ENCODE measurements at places on chromosomes 11 and 22.

DNA sequence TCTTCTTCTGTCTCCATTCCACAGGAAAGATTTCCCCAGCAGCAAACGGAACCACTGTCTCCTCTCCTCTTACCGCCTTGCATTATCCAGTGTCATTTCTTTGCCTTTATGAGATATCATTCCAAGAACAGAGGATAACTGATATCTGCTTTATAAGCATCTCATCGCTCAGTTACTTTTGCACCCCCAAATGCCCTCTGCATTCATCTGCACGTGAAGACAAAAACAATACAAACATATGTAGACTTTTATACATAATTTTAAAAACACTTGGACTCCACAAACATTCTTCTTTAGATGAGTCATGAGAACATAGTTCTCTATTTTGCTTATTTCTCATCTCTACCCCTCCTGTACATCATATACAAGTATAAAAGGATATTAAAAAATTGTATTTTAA, 512 bp upstream of the OR51T1 start:
- no peak for DNase-seq

DNA sequence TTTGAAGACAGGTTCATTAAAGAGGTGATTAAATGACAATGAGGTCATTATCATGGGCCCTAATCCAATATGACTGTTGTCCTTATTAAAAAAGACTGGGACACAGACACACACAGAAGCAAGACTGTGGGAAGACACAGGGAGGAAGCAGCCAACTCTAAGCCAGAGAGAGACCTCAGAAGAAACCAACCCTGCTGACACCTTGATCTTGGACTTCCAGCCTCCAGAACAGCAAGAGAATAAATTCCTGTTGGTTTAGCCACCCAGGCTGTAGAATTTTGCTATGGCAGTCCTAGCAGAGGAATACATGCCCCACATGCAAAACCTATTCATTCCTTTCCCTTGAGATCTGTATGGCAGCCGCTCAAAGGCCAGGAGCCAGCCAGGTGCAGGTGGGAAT, 35.6 kb upstream of the CACNG2 start:
- DNase-seq: no peak

DNA sequence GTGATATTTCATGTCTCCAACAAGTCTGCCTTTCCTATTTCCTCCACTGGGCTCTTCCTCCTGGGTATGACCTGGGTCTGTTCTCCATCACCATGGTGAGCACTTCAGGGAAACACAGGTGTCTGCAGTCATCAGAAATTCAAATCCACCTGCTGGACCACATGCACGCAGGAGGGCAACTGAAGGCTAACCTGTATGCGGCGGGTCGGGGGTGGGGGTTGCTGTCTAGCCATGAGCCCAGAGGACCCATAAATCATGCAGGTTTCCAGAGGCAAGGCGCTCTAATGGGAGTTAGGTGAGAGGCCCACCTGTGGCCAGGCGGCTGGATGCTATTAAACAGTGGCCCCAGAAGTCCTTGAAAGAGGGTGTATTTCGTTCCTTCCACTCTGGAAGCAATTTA, 11.1 kb upstream of the PAMR1 start:
- no peak for DNase-seq

GRCh38 chr11:1140642-1141490, 16.9 kb upstream of the MUC5AC start:
- DNase-seq: no peak

DNA sequence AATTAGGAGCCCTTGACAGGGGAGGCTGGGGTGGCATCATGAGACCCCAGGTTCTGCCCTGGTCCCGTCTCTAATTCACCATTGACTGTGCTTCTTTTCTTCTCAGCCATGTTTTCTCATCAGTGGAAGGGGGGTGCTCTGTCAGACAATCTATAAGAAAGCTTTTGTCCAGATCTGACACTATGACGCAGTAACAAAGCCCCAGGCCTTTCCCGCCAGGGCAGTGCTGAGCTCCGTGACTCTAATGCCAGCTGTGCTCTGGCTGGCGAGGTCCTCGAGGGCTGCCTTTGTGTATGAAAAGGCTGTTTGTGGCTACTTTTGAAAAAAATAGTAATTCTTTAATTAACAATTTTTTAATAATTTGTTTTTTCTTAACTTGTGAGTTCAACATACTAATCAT, 3.2 kb downstream of the CD6 start:
- DNase-seq: no peak

DNA sequence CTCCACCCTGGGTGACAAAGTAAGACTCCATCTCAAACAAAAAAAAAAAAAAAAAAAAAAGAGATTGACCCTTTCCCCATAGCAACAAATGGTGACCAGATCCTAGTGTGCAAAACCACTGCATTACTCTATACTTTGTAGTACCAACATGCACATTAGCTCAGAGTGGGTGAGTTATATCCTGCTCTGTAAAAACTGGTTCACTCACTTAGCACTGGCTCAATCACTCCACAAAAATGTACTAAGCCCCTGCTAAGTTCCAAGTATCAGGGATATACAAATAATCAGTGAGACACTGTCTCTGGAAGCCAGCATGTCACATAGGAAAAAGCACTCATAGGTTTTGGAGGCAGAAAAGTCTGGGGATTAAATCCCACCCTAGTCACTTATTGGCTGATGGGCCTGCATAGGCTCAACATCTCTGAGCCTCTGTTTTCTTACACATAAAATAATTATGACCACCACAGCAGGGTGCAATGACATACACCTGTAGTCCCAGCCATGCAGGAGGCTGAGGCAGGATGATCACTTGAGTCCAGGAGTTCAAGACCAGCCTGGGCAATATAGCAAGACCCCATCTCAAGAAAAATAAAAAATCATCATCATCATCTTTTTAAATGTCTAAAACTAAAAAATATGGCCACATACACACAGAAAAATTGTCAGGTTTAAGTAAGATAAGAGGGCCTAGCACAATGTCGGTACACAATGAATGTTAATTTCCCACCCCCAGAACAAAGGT, 11.9 kb downstream of the FAM168A start:
- DNase-seq: no peak

DNA sequence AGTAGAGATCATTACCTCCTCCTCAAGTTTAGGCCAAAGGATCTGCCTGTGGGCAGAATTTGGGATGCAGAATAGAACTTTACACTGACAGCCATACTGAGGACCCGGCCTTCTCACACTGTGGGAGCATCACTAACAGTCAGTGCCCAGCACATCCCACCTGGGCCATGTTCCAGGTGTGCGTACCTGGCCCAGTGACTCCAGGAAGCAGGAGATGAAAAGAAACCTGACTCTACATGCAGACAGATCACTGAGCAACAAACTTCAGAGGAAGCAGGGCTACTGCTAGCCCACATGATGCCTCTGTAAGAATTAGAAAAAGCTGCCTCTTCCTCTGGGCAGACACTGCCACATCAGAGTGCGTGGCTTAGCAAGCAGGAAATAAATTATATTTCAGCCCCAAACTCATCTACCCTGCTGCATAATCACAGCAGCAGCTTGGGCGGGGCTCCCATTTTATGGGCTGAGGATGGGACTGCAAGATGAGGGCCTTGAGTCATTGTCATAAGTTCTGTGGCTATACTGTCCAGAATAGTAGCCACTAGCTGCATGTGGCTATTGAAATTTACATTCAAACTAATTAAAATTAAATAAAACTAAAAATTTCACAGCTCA, 6.0 kb upstream of the LMO2 start:
- DNase-seq: no peak

GRCh38 chr22:29267462-29267857, 321 bp downstream of the RHBDD3 start:
- no peak for DNase-seq

DNA sequence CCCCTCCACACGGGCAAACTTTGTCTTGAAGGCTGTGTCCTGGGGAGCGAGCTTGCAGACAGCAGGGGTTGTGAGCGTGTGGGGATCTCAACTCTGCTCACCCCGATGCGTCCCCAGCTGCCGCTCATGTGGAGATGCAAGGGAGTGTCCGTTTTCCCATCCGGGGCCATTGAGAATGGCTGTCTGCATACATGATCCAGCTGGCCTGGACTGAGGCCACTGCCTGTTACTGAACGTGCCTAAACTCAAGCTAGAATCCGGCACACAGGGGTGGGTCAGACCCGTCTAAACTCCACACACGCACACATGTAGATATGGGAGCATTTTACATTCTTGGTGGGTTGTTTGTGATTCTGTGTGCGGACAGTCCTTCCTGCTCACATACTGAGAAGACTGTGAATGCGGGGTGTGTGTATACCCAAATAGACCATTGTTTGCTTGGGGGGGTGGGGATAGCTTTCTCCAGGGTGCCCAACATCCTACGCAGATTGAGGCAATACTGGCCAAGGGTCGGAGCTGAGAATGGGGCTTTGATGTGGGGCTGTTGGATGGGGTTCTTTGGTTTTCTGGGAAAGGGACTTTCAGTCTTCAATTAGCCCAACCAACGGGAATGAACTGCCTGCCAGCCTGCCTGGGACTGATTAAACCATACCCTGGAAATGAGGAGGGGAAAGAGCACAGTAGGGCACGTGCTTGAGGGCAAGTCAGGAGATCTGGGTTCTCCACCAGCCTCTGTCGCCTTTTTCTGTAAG, 60.4 kb downstream of the ST3GAL4 start:
- DNase-seq: no peak

DNA sequence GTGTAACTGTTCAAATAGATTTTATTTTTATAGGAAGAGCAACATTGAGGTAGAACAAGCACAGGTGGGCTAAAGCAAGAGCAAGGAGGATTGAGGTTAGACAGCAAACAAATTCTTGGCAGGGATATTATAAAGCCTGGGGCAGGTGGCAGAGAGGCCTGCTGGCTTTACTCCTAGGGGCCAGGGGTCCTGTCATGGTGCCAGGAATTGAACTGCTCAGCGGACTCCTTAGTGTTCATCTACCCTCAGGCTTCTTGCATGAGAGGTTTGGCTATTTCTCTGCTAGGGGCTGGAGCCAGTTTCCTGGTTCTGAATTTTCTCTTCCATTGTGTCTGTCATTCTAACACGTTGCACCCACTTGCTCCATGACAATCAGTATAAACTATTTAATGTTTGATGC, 217.2 kb upstream of the NCAM1 start:
- no peak for DNase-seq

DNA sequence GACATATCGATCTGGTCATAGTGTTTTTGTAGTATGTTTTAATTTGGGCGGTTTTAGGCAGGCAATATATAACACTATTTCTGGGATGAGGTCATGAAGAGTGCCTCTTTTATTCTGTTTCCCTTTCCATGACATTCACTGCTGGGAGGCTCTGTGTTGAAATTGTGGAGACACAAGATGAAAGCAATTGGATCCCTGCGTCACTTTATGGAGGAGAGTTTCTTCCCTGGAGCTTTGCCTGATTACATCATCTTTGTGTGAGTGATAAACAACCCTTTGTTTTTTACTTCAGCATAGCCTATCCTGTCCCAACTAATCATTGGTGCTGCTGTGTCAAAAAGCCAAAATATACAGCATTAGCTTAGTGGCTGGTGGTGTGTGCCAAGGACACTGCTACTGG, 48.6 kb downstream of the PARVG start:
- DNase-seq: no peak

- no peak for DNase-seq
Measured at GRCh38 chr11:92841719-92842118, 127.7 kb upstream of the MTNR1B start.

GRCh38 chr11:67486481-67487195, 3.8 kb downstream of the AIP start:
- DNase-seq: no peak

DNA sequence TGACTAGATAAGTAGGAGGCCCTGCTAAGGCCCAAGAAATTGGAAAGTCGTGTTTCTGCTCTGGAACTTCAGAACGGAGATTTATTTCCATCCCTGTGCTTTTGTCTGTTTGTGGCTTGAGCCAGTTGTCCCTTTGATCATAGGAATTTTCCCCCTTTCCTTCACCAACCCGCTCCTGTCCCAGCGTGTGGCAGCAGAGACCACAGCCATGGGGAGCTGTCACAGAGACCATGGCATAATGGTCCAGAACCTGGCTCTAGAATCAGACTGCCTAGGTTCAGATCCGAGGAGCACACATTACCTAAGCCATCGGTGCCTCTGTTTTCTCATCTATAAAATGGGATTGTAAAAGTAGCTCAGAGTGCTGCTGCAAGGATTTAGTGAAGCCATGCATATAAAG, 128.1 kb downstream of the GALNT18 start:
- DNase-seq: no peak

GRCh38 chr22:38087855-38088254, 3.9 kb upstream of the SLC16A8 start:
- DNase-seq: no peak

DNA sequence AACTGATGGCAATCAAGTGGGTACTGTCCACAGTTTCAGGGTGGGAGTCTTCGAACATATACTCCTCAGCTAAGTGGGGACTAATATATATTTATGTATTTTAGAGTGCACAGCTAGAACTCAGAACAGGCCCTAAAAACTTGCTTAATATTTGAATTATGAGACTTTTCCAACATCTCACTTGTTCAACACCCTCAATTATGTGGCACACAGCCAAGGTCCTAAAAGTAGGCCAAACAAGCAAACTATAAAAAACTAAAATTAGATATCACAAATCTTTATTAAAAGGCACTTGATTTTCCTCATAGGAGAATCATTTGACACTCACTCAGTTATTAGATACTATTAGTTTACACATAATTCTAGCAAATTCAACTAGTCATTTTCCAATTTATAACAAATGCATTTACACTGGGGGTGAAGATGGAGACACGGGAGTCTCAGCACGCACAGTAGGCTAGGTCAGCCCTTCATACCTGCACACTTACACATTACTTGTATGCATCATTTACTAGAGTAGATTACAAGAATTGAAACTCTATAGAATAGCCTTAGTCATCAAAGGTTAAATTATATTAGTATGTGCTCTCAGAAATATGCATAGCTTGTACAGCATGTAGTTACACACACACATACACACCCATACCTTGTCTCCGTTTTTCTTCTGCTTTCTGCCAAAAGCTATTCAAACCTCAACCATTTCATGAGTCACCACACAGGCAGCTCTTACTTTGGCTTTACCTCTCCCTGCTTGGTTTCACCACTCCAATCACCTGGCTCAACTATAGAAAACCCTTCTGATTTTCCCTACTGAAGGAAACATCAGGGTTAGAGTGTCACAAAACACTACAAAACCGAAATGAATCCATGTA, 171.5 kb downstream of the SBF2 start:
- no peak for DNase-seq

GRCh38 chr22:28822930-28823551, 22.7 kb upstream of the XBP1 start:
- DNase-seq: no peak

GRCh38 chr11:12119502-12119901, 9.1 kb downstream of the MICAL2 start:
- DNase-seq: no peak

DNA sequence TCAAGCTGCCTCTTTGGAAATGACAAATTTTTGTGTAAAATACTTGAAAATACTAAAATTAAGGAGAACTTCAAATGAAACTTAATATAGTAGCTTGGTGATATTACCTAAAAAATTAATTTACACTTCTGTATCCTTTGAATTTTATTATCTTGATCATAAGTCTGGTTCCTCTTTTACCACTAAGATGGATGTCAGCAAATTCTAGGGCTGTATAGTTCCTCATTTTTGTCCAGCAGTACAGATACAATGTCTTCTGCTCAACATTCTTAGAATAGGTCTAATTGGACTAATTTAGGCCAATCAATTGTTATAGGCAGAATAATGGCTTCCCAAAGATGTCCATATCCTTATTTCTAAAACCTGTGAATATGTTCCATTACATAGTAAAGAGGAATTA, 1298.0 kb upstream of the RAG2 start:
- DNase-seq: no peak

- DNase-seq: peak; percentile 41
Measured at GRCh38 chr11:27296497-27296896, 66.5 kb downstream of the CCDC34 start.

Measured in Panc1 (cell line).